ENCODE measurements at places on chromosomes 2 and 18.

GRCh38 chr2:20425371-20425881, 21.4 kb upstream of the RHOB start:
- DNase-seq = no peak

GRCh38 chr2:124888431-124888830, 863.3 kb downstream of the CNTNAP5 start:
- no peak for DNase-seq

GRCh38 chr2:159609811-159610549, 6.4 kb downstream of the BAZ2B start:
- DNase-seq = no peak

DNA sequence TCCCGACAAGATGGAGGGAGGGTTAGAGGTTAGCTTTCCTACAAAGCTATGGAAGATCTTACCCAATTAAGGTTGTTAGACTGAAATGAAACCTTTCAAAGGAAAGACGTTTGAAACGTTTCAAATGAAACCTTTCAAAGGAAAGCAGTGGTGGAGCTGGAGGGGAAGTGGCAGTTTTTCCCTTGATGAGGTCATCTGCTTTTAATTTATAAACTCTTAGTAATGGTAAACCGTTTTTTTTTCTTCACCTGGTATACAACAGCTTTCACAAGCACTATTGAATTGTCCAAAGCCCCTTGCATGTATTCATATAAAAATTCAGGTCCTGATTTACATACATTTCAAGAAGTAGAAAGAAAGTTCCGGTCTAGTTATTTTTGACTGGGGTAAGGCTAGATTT, 7.4 kb downstream of the PMAIP1 start:
- no peak for DNase-seq

GRCh38 chr2:159285929-159286708, at the start of gene WDSUB1:
TSS of gene WDSUB1 (minus strand) at chr2:159286703. CDS start at chr2:159283069, 3,634 bp downstream.
- no peak for DNase-seq

Data from CD4-positive, alpha-beta T cell treated with Interleukin-10 for 1 hour (primary cell).